ENCODE measurements at places on chromosomes 16 and 17.
A peak's percentile ranks its signal among the peaks of the same experiment; 100 is the strongest.

- peak; percentile 65 for DNase-seq
Observed at GRCh38 chr16:56675685-56676210, 6.1 kb downstream of the MT1H start.

DNA sequence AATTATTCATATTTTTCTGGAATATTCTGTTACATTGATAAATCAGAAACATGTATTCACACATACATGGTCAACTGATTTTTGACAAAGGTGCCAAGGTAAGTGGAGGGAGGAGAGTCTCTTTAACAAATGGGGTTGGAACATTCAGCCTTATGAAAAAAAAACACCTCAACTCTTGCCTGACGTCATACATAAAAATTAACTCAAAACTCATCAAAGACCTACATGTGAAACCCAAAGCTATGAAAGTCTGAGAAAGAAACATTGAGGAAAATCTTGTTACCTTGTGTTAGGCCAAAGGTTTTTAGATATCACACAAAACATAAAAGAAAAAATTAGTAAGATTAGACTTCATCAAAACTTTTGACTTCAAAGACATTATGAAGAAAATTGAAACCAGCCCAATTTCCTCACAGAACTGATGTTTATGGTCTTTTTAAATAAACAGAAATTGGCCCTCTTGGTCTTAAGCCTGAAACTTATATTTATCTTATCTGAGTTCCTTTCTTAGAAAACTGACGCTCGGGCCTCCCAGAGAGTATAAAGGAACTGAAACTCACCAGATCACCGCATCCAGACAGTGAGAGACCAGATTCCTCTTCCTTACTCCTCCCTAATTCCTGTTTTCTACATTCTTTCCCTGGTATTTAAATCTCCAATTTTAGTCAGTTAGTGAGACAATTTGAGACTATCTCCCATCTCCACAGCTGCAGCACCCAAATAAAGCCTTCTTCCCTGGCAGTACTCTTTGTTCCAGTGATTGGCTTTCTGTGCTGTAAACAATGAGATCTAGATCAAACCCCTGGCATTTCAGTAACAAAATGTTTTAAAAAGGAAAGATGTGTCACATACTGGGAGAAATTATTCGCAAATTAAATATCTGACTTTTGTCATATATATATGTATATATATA is 4.0 kb downstream of the HYDIN start:
- DNase-seq: no peak

DNA sequence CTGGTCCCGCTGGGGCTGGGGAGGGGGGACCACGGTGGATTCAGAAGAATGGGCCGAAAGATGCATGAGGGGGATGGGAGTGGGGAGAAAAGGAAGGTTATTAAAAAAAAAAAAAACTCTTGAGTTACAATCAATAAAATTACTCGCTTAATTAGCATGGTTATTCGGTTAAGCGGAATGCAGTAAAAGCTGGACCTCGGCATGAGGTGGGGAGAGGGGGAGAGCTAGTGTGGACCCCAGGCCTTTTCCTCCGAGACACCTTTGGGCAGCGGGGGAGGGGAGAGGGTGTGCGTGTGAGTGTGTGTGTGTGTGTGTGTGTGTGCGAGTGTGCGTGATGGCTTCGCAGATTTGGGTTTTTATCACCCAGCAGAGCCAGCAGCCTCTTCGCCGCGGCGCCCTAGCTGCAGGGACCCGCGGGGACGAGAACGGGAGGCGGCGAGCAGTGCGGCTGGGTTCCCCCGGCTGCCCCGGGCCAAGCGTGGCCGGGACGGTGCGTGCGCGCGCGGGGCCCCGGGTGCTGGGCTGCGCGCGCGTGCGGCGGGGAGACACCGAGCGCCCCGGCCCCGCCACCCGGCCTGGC is 3.7 kb downstream of the BAHCC1 start:
- no peak for DNase-seq

- no peak for DNase-seq
Observed at GRCh38 chr17:79513820-79514535, 96.9 kb downstream of the RBFOX3 start.

DNA sequence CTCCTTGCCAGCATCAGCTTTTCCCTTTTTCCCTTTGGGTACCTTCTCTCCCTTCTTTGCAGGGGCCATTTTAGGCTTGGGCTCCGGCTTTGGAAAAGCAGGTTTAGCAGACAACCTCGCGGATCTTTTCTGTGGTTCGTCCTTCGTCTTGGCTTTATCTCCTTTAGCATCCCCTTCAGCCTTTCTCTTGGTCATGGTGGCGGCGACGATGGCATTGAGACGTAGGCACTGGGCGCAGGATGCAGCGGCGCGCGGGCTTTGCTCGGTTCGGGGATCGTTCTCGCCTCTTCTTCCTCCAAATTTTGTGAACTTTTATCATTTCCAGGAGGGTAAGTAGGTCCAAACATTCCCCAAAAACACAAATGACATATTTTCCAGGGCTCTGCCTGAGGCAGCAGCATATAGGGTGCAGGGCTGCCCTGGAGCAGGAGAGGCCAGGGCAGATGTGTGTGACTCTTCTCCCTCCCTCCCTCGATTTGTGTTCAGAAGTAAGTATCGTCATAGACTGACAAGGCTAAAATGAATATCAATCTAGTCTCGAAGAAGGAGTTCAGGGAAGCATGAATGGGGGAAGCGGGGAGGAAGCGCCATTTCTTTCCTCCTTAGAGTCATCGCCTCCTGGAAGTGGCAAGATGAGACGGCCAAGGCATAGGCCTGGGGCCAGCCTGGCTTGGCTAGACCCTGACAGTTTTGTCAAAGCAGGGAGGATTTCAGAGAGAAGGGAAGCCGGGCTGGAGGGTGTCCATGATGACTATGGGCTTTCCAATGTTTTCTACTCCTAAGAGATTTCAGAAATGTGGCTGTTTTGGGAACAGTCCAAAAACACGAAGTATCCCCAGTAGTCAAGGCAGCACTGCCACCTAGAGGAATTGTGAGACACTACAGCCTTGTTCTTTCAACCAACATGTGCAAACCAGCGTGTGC is 13.2 kb downstream of the CHCT1 start:
- DNase-seq: peak; percentile 34

DNA sequence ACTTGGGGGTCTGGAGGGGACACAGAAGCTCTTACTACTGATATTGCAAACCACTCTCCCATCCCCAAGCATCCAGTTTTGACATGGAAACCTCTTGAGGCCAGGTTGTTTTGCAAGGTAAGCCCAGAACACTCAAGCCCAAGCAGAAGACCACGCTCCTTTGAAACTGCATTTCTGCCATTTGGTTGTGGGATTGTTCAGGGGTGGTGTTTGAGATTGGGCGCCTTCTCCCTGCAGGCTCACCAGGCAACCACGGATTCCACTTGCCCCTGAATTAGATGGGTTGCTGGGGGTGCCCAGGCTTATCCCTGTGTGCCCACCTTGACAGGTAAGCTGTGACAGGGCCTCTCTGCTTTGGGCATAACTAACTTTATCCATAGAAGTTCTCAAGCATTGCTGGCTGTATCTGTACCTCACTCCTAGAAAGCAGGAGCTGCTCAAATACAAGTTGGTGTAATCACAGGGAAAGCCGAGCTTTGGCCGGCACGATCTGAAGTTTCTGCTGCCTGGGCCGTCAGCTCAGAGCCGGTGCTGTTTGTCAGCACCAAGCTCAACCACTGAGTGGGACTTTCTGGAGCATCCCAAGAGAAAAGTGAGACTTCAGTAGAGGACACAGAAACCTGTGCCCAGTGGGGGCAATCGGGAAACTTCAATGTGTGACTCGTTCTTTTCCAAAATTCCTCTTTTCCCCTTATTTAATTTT is 93.6 kb downstream of the CYLD start:
- DNase-seq: no peak

DNA sequence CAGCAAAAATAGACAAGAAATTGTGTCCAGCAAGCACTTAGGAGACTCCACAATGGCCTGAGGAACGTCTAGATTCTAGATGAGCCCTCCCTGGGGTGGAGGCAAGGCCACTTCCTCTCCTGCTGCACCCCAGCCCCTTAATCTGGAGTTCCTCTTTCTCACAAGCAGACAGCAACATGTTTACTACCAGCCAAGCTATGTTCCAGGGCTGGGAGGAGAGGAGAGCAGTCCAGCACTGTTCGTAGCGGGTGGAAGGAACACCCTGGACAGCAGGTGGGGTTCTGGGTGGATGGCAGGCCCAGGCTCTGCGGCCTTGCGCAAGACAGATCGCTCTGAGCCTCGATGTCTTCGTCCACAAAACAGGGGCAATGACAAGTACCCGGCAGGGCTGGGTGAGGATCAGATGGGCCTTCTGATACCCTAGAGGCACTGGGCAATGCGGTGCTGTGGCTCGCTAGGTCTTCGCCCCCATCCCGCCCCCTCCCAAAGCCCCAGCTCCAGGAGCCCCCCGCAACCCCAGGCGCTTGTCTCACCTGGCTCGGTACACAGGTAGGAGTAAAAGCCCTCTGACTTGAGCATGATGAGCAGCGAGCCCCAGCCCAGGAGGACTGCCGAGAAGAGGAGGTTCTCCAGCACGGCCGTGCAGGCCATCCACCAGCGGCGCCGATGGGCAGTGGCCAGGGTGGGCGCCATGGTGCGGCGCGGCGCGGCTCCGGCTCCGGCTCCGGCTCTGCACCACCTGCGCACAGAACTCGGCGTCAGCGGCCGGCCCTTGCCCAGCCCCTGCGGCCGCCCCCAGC is 1.3 kb downstream of the SLC43A2 start:
- no peak for DNase-seq

- no peak for DNase-seq
Observed at GRCh38 chr17:56320443-56320842, 167.2 kb downstream of the ANKFN1 start.

GRCh38 chr16:85200471-85201278 is 88.4 kb upstream of the CIBAR2 start:
- DNase-seq: no peak

GRCh38 chr17:48568499-48569239 is 9.5 kb downstream of the HOXB4 start:
- no peak for DNase-seq

GRCh38 chr16:67917140-67917851 is 14.4 kb downstream of the CTRL start:
- no peak for DNase-seq

DNA sequence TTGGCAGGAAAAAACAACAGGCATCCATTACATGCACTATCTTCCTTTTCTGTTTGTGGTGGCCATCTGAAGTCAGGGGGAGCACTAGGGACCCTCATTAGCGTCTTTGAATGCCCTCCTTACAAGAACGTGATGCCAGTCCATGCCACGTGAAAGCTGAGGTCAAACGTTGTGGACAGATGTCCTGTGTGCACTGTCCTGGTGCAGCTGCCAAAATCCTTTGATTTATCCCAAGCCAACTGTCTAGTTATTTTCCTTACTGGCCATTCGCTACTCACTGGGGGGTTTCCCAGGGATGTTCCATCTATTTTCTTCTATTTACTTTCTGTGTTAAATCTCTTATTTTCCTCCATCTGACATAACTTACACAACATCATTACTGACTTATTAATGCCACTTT is 135.7 kb downstream of the ABCA8 start:
- no peak for DNase-seq

DNA sequence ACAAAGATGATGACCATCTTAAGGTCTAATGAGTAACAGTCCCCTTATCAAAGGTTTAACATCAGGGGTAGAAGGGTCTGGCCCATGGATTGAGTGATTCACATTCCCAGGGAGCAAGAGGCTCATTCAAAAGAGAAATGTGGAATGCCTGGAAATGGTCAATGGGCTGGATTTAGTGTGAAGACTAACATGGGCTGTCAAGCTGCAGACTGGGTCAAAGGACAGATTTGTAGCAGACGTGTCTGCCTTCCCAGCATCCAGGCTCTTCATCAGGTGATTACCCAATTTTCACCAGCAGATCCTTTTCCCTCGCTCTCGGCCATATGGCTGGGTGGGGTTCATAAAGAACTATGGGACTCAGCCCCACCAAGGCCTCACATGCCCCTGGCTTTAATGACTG is 26.8 kb downstream of the DCUN1D3 start:
- DNase-seq: no peak

- DNase-seq: no peak
Observed at GRCh38 chr16:50146479-50147435, 6.3 kb upstream of the TENT4B start.

GRCh38 chr17:21246698-21247097 is 6.5 kb downstream of the NATD1 start:
- DNase-seq: no peak

GRCh38 chr17:59830007-59830630 is 62.6 kb downstream of the TUBD1 start:
- no peak for DNase-seq

GRCh38 chr17:8502126-8502525 is 66.4 kb downstream of the NDEL1 start:
- no peak for DNase-seq

DNA sequence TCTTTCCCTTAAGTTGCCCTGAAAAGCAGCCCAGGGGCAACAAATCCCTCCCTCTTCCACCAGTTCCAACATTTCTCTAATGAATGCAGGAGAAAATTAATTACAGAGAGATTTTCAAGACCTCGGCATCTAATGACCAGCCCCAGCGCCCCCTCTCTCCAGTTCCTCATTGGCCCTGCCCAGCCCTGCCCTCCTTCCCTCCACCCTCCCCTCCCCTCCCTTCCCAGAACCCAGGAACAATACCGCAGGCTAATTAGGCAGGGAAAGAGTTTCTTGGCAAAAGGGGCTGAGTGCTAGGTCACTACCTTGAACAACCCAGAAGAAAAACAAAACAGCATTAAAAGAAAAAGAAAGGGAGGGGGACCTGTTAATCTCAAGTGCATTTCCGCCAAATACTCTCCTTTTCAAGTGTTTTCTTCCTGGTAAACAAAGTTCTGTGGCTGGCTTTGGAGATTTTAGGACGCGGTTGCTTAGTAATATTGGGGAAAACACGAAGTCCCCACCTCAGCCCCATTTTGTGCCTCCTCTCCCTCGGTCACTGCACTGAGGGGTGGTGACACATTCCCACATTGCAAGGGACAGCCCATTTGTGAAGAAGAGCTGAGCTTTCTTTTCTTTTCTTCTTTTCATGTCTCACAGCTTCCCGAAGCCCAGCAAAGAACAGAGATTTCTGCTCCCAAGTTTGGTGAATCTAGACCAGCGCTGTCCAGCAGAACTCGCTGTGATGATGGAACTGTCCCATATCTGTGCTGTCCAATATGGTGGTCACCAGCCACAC is 215.4 kb downstream of the SOX9 start:
- no peak for DNase-seq
